Fibroblast of upper back skin (primary cell): ENCODE measurements at places on chromosomes 3 and 15.

DNA sequence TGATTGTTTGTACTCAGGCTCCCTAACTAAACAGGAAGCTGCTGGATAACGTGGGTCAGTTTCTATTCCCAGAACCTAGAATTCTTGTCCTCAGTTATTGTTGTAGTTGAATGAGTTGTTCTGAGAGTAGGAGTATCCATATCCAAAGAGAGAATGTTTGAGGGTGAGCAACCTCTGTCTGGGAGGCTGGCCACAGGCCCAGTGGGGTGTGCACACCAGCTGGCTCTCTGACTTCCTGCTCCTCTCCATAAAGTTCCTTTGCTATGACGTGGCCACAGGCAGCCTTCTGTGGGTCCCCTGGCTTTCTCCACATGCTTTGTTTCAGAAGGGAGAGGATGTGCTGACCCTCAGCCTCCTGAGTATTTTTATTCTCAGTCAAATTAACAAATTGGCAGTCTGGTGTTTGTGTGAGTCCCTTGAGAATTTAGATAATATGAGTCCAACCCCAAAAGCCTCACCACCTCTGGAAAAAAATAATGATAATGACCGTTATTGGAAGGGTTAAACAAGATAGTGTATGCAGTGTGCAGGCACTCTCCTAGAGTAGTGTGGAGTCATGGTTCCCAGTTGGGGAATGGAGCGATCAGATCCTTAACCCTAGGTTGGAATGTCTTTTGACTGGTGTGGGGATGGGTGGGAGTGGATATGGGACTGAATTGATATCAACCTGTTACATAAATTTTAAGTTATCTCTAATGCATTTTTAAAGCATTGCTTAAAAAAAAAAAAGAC is 47.6 kb upstream of the MED12L start:
- DNase-seq: peak; percentile 98

DNA sequence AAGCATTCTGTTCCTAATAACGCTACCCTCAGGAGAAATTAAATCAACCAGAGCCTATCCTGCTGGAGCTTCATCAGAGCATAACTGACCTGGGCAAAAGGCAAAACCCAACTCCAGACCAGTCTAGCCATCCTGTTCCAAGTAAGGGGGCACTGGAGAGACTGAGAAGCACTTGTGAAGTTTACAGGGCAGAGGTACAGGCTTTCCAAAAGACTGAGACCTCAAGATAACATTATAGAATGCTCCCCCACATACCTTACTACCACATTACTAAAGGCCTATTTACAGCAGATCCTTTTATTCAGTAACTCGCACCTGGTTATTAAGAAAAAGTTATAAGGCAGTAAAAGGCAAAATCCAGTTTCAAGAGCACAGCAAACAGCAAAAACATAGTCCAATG is 35.5 kb downstream of the RFX7 start:
- DNase-seq: no peak

- no peak for DNase-seq
These were observed 5.8 kb upstream of the RARRES1 start for GRCh38 chr3:158737976-158738615.

DNA sequence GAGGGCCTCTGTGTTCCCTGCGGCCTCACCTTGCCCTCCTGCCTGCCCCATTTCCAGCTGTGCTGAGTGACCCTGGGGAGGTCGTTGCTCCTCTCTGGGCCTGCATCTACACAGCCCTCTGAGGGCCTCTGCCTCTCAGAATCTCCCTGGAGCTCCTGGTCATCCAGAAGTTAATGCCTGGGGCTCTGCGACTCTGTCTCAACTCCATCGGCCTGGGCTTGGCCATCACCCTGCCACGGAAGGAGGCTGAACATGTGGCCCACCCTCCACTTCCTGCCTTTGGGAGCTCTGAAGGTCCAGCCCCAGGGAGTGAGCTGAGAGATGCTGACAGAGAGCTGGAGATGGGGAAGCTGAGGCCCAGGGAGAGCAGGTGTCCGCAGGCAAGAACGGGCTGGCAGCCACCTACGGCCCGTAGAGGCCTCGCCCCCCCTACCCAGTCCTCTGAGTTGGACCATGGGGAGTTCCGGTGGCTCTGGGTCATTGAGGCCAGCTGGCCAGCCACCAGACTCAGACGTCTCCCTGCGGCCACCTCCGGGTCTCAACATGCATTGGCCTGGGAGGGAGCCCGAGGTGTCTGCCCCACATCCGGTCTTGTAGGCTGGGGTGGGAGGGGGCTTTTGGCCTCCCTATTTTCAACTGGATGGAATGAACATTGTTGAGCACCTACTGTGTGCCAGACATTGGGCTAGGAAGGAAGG is 34.2 kb downstream of the GRIP2 start:
- DNase-seq: no peak

DNA sequence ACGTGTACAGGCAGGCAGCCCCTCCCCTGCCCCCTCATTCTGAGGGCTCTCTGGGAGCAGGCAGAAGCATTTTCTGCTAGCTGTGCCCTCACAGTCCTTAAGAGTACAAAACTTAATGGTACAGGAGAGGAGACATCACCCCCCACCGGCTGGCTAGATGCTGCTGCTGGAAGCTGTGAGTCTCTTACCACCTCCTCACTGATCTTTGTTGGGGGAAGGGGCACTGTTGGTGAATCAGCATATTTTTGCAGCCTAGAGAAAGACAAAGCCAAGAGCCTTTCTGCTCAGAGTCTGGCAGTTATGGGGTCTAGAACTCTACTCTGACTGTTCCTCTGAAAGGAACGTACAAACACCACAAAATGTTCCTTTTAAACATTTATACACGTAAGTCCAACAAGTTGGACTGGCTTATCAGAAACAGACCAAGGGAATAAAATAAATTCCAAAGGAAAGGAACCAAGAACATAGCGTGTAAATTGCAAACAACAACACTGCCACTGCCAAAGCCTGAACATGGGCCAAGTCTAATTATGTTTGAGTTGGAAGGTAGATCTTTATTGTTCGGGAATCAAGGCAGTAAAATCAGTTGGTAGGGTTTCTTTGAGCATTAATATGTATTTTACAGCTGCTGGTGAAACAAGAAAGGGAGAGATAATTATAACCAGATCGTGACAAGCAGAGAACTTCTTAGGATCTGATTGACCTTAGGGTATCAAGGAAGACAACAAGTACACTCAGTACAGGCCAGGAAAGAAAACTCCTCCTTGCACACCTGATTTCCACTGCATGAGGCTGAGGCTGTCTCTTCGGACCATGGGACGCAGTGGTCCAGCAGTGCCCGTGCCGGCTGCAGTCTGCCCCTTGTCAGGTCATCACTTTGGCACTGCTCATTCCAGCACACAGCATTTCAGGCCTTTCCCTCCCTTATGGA is 27.4 kb downstream of the CLK3 start:
- peak; percentile 82 for DNase-seq

GRCh38 chr3:58414538-58415197 is 19.0 kb downstream of the PDHB start:
- DNase-seq: peak; percentile 65

DNA sequence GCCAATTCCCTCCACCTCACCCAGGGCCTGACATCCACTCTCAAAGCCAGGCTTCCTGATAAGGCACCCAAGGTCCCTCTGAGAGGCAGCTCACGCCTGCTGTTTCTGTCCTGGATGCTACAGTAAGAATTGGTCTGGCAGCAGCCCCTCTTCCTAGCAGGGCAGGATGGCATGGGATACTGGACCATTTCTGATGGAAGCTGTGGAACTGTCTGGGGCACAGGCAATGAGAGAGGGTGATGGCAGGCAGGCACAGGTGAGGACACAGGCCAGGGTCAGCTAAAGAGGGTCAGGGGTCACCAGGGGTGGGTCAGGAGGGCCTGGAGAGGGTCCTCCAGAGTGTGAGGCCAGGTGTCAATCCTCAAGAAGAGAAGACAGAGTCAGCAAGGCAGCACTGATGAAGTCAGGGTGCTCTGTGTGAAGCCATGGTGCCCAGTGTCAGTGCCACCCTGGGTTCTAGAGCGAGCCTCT is 41.9 kb upstream of the SLC41A3 start:
- no peak for DNase-seq

DNA sequence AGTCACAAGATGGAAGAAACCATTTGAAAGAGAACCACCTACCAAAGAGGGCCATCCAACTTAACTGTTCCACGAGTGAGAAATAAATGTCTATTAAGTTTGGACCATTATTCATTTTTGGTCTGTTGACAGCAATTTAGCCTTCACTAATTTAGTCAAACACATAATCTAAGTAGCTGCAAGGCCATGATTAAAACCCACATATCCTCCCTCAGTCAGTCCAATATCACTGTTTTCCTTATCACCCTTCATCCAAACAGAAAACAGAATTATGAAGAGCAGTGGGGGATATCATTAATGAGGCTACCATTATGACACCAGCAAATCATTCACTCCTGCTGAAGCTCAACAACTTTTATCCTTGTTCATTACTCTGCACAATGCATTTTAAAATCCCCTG is 52.0 kb downstream of the PIK3CB start:
- DNase-seq: no peak

DNA sequence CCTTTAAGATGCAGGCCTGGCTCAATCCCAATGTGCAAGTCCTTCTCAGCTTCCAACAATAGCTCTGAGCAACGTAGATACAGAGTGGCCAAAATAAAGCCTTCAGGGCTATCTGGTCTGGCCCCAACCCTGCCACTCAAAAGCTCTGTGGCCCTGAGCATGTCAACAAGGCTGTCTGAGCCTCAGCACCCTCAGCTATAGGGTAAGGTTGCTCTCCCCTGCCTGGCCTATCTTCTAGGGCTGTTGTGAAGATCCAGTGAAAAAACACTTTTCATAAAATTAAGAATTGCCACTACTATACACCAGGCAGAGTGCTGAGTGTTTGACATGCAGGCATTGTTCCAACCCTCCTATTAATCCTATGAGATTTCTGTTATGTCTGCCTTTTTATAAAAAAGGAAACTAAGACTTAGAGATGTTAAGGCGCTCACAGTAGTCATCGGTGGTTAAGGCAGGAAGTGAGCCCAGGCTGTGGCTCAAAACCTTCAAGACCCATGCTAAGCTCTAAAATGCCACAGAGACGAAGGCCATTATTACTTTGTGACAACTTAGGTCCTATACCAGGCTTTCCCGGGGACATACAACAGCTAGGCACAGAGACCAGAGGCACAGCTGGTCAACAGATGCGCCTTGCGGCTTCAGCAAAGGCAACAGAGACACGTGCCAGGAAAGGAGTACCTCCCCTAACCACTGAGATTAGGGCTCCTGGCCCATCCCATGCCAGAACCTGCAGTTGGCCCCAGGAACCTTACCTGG is 5.1 kb downstream of the POLG start:
- DNase-seq: no peak

GRCh38 chr15:82680200-82681102 is 29.2 kb downstream of the AP3B2 start:
- DNase-seq: no peak

- DNase-seq: peak; percentile 93
These were observed 263.4 kb upstream of the WNT5A start for GRCh38 chr3:55750525-55750924.

DNA sequence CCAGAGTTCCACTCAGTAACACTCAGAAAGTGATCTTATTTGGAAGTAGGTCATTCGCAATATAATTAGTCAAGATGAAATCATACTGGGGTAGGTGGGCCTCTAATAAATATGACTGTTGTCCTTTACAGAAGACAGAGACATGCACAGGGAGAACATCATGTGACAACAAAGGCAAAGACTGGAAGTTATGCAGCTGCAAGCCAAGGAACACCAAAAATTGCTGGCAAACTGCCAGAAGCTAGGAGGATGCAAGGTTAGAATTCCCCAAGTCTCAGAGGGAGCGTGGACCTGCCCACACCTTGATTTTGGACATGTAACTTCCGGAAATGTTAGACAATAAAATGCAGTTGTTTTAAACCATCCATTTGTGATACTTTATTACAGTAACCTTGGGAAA is 471.5 kb upstream of the AGTR1 start:
- DNase-seq: no peak

- no peak for DNase-seq
These were observed 188.9 kb downstream of the STXBP5L start for GRCh38 chr3:121096953-121097352.

DNA sequence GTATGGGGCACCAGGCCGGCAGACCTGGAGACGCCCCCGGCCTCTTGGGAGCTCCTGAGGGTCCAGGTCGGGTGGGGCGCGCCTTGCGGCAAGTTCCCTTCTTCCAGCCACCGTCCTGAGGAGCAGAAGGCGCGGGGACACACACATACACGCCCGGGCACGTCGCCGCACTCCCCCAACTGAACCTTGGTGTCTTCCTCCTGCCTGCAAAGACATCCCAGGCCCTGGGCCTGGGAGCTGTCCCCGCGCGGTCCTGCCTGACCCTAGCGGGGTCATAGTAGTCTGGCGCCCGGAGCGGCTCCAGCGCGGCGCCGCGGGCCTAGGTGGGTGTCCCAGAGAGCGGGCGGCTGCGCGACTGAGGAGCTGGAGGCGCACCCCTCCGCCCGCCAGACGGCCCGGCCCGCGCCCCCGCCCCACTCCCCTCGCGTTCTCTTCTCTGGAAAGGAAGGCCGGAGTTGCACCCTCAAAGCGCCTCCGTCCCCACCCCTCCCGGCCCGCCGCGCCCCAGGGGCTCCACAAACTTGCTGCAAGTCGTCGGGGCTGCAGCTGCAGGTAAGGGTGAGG is 185.9 kb upstream of the LINGO1 start:
- no peak for DNase-seq

- DNase-seq: no peak
These were observed 152.6 kb downstream of the ZNF621 start for GRCh38 chr3:40677321-40677720.

- DNase-seq: no peak
These were observed 6.3 kb upstream of the CA12 start for GRCh38 chr15:63387748-63388493.

- DNase-seq: peak; percentile 57
These were observed 216.8 kb downstream of the VGLL3 start for GRCh38 chr3:86774082-86774691.

DNA sequence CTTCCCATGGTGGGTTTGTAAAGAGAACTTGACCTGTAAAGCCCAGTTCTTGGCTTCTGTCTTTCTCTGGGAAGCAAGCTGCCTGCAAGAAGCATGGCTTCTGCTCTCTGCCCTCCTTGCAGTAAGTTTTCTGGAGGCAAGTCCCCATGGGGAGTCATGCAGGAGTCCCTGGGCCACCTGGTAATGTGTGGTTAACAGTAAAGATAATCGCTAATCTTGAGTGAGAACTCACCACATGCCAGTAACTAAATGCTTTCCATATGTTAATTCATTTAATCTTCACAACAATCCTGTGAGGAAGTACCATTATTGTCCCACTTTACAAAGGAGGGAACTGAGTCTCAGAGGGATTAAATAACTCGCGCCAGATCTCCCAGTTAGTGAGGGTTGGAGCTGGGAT is 4.2 kb downstream of the CAPN3 start:
- no peak for DNase-seq

- peak; percentile 27 for DNase-seq
These were observed 655 bp downstream of the CYFIP1 start for GRCh38 chr15:22979238-22980188.

DNA sequence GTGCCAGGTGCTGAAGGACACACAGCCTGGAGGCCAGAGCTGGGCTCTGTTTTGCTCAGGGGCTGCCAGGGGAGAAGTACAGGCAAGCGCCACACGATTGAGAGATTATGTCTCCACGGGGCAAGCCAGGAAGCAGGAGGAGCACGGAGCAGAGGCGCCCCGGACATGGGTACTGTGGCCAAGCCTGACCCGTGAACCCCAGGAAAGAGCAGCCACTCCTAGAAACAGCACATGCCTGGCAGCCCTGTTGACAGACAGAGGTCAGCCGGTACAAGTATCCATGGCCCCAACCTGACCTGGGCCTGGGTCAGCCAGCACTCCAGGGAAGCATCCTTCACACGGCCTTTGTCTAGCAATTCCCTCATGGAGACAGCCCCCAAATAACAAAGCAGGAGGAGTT is 89.4 kb downstream of the ADAMTS17 start:
- DNase-seq: no peak

- DNase-seq: no peak
These were observed 97.3 kb downstream of the XXYLT1 start for GRCh38 chr3:195173657-195174056.

- no peak for DNase-seq
These were observed 80.8 kb downstream of the MOBP start for GRCh38 chr3:39548282-39548681.
